ENCODE measurements at places on chromosomes 13 and 19.

DNA sequence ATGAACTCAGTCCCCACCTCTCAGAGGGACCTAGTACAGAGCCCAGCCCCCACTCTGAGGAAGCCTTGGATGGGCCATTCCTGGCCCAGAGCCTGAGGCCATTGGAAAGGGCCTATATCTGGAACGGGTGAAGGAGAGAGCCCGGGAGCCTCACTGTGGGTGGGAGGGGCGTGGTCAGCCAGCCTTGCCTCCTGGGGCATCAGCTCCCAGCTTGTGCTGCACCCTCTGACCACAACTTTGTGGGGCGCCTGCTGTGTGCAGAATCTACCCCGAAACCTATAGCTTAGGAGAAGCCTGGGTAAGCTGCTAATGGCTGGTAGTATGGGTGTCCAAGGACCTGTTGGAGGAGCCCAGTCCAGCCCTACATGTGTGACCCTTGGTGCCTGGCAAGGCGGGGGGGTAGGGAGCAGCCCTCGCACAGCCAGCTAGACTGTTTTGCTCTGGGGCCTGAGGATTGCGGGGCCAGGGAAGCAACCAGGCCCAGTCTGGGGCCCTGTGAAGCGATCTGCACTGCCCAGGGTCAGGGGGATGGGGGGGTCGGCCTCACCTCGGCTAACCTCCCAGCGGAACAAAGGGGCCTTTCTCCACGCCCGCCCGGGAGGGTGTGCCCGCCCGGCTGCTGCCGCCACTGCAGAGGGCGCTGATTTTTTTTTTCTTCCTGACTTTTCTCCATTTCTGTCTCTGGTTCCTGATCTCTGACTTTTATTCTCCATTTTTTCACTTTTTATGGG is 42.3 kb downstream of the LYL1 start:
- no peak for DNase-seq

DNA sequence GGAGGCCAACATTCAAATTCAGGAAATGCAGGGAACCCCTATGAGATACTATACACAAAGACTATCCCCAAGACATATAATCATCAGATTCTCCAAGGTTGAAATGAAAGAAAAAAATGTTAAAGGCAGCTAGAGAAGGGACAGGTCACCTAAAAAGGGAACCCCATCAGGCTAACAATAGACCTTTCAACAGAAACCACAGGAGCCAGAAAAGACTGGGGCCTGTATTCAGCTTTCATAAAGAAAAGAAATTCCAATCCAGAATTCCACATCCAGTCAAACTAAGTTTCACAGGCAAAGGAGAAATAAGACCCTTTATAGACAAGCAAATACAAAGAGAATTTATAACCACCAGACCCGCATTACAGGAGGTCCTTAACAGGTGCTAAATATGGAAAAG is 1703.6 kb upstream of the PRR20A start:
- no peak for DNase-seq

DNA sequence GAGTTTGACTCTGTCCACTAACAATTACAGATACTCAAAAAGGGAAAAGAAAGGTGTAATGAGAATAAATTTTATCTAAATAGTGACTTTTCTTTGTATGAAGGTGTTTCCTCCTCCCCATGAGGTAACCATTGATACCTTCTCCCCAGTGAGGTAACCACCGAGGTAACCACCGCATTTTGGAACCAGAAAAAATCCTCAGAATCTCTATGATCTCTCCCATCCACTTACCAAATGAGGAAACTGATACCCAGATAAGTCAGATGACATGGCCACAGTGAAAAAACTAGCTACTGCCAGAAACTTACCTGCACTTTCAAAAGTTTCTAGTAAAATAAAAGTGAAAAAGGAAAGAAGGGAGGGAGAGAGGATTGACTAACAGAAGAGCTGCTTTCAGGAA is 124.0 kb upstream of the FNDC3A start:
- DNase-seq, result no peak

GRCh38 chr19:3880471-3881271 is at the start of gene ATCAY:
ATCAY (plus strand) TSS chr19:3880685; CDS start chr19:3885768, 5,083 bp downstream.
- DNase-seq, result no peak

DNA sequence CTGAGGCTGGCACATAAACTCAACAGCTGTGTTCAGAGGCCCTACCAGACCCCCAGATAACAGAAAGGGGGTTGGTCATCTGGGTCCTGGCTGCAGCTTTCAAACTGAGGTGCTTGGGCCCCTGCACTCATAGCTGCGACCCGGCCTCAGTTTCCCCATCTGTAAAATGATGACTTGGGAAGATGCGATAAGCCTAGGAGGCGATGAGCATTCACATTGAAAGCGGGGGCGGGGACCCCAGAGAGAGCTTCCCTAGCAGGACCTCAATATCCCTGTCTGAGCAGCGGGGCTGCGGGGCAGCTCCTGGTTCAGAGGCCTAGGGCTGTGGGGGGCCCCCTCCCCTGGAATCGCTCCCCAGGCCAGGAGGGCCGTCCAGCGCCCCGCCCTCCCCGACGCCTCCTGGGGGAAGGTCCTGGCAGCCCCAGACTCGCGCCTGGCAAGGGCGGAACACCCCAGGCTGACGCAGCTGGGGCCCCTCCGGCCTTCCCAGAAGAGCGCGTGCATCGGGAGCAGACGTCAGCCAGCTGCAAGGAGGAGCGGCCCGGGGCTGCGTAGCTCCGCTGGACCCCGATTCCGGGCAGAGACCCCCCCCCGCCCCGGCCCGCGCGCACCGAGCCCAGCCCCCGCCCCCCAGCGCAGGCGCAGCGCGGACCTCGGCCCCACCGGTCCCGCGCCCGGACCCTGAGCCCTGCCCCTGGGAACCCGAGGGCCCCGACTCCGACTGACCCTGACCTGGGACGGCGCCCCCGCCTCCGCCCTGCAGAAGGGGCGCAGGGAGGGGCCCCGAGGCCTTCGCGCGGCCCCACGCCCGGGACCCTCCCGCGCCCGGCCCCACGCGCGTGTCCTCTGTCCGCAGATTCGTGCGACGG is 3.5 kb downstream of the FSTL3 start:
- no peak for DNase-seq

GRCh38 chr19:15701757-15702533 is 25.9 kb upstream of the OR10H2 start:
- DNase-seq, result no peak

DNA sequence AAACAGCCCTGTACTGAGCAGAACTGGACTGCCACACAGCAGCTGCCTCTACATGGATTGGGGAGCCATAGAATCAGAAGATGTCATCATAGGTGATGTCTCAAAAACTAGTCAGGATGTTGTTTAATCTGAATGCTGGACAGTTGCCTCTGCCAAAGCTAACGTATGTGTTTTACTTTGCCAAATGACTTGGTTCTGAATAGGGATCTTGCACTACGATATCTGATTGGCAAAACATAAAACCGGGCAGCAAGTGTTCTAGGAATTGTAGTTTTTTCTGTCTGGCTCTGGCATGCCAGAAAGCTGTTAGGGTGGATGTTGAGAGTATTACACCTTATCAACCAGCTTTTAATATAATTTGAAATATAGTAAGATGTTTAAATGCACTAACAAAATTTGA is 645.9 kb downstream of the GPC5 start:
- DNase-seq, result no peak

DNA sequence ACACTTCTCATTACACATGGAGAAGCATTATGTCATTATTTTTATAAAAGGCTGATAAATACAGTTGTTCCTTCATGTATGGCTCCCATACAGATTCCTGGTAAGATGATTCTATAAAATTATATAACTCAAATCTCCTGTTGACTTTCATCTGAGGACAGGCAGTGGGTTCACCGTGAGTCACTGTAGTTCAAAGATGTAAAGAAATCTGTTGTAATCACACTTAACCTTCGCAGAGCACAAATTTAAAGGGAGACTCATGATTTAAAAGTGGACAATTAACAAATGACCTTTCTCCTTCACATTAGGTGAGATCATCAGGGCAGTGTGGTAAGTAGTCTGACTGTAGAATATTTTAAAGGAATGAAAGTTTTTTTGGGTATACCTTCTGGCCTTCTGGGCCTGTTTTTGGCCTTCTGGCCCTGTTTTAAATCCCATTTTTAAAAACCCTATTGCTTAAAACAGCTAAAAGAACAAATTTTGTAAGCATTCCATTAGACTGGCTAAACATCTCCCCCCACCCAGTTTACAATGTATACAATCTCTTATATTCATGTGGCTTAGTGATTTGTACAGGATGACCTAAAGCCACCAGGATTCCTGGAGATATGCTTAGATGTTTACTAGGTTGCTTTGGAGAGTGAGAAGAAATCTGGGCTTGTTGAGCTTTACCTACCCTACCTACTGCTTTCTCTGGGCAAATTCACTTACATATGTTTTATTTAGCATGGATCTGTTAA is 171.2 kb downstream of the ITGBL1 start:
- no peak for DNase-seq

GRCh38 chr19:3766520-3766919 is 4.0 kb downstream of the MRPL54 start:
- no peak for DNase-seq

- no peak for DNase-seq
Measured at GRCh38 chr19:46755853-46756543, 9.7 kb upstream of the STRN4 start.

DNA sequence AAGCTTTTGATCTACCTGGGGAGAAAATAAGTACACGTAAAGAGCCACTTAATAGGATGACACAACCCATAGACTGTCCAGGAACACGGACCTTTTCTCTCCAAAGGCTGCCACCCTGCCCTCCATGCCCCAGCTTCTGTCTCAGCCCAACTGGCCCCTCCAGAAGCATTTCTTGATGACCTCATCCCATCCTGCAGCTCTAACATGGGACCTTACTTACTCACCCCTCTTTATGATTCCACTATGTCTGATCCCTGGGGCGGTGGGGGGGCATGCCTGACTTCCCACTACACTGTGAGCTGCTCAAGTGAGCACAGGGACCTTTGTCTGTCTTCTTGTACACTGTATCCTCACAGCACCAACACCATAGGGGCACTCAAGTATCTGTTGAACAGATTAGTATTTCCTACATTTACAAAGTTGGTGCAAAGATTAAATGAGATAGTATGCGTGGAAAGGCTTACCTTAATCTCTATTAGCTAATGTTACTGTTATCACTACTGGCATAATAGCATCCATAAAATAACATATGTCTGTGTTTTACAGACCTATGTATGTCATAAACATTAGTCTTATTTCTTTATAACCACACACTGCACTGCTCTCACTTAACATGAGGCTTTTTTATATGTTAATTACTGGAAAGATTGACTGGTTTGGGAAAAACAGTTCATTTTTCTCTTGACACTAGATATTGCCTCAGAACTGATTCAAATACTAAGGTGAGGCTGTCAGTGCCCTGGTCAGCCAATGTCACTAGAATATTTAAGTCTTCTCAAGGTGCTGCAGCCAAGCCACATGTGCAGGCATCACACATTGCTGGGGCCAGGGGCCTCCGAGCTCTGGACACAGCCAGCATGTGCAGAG is 100.9 kb downstream of the FOXO1 start:
- no peak for DNase-seq

DNA sequence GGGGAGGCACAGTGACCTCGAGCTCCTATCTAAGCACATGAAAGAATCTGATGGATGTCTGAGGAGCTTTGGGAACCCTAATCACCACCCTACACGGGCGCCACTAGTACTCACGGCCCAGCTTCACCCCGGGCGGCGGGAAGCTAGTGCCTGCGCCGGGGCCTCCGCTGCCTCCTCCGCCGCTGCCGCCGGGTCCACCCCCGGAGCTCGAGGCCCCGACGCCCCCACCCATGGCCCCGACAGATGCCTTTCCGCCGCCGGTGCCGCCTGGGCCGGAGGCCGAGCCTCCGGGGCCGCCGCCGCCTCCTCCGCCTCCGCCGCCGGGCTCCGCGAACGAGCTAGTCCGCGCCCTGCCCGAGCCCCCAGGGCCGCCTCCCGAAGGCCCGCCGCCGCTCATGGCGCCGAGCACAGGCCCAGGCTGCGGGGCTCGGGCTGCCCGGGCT is 312 bp downstream of the GSK3A start:
- no peak for DNase-seq

GRCh38 chr19:5801796-5802619 is 2.9 kb upstream of the NRTN start:
- DNase-seq, result no peak

DNA sequence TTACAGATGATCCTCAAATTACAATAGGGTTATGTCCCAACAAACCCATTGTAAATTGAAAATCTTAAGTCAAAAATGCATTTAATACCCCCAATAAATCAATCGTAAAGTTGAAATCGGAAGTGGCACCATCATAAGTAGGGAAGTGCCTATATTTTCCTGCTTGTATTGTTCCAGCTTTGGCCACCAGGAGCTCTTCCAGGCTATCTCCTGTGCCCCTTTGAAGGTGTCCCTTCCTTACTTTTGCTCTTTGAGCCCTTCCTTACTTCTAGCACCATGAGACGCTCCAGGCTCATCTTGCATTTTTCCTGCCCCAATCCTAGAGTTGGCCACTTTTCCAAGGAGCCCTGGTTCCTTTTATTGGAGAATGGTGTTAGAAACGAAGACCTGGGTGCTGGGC is 163.0 kb upstream of the TSC22D1 start:
- no peak for DNase-seq

GRCh38 chr19:45468159-45468651 is 409 bp downstream of the FOSB start:
- DNase-seq, result no peak

- DNase-seq, result no peak
Measured at GRCh38 chr13:67416047-67416925, 186.2 kb upstream of the PCDH9 start.

- no peak for DNase-seq
Measured at GRCh38 chr13:40221460-40222201, 444.8 kb downstream of the FOXO1 start.

GRCh38 chr13:59789558-59789957 is 374.2 kb downstream of the DIAPH3 start:
- DNase-seq, result no peak

- DNase-seq, result no peak
Measured at GRCh38 chr19:42606660-42607351, 12.1 kb upstream of the CEACAM8 start.

GRCh38 chr19:46732172-46732938 is 13.5 kb upstream of the FKRP start:
- no peak for DNase-seq

DNA sequence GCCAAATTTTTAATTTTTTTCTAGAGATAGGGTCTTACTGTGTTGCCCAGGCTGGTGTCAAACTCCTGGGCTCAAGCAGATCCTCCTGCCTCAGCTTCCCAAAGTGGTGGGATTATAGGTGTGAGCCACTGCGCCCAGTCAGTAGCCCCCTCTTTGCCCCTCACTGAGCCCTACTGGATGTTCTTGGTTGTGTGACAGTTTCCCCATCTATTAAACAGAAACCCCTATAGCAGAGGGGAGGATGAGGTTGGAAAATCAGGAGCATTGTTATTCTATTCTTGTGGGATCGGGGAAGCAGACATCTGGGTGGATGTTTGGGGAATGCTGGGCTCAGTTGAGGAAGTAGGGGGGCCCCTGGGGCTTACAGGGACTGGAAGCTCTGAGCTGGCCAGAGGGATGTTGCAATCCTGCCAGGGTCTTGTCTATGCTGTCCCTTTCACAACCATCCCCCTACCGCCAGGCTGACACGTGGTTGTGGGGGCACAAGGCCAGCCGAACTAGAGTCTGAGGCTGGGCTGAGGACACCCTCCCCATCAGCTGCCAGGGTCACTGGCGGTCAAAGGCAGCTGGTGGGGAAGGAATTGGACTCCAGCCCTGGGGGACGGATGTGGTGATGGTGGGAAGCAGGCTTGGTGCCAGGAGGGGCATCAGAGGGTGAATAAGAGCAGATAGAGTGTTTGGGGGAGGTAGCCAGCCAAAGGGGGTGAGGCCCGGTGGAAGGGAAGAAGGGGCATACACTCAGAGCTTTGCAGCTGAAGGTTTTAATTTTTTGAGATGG is 10.9 kb downstream of the APOC1 start:
- DNase-seq, result no peak

GRCh38 chr13:21478881-21479808 is 20.0 kb upstream of the ZDHHC20 start:
- peak; percentile 76 for DNase-seq

All from forelimb muscle (tissue), 1 donor.